GM10248 (cell line): ENCODE measurements at places on chromosomes 11 and 22.

- DNase-seq = no peak
Measured at GRCh38 chr11:130068546-130068985, 1.1 kb upstream of the APLP2 start.

- DNase-seq = peak; percentile 67
Measured at GRCh38 chr11:2444821-2445745, at the start of gene KCNQ1. KCNQ1 (plus strand) TSS chr11:2445008; CDS start chr11:2445099, 91 bp downstream.

DNA sequence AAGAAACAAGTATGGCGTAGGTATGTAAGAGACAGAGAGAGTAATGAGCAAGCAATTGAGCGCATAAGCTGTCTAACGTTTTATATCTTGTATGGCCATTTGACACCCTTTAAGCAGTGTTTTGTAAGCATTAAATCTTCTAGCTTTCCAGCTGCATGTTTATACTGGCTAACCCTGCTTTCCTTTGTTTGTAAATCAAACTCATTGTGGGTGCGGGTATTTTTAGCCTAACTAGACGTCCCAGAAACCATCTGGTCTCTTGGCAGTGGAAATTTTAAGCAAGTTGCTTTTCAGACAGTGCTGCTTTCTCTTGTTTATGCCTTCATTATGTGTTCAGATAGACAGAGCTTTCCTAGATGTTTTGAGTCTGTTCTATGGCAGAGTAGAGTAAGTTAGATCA lies 73.5 kb downstream of the RNF169 start:
- DNase-seq = no peak

DNA sequence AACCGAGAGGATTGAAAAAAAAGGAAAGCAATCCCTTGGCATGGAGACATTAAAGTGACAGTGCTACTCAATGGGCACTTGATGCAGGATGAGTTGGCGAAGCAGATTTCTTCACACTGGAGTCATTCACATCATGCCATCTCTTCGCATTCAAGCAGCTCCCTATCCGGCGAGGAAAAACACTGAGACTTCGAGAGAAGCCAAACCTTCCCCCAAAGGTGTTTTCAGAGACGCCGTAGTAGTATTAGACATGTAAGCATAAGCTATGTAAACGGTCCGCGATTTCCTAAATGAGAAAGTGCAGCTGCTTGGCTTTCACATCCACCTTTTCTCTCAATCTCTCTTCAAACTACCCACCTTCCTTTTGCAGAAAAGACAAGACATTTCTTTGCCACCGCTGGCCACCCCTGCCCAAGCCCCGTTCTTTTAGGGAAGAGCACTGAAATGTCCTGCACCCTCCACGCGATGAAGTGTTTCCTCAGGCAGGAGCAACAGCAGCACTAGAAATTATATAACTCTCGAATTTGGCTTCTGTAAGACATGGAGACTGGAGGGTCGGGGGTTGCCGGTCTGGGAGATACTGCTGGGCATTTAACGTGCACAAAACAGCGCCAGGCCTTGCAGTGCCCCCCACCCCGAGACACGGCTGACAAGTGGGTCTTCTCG lies at the start of gene DLG2:
Gene DLG2, minus strand, starts transcription at position 13 of the 666 bp plus-strand sequence.
- DNase-seq = peak; percentile 9

DNA sequence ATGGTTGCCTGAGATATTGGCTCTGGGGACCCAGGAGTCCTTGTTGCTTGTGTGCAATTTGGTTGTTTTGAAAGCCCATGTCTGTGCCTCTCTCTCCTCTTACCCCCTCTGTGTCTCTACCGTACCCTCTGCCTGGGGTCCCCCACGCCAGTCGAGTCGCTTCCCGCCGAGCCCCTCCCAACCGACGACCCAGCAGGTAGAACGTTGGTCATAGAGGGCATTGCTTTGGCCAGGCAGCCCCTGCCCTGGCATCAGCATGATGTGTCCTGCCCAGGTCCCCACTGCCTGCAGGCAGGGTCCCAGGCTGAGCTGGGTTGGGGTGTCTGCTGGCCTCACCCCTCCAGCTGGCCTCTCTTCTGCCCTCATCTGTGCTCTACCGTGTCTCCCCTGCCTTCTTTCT lies 35.0 kb downstream of the TREH start:
- DNase-seq = no peak
